ENCODE measurements at places on chromosomes 7 and 10. TPM values are rescaled to one million over a fixed set of nuclear protein-coding genes. Genes with fewer than 3 reads are reported as not detected.

The TIAL1 gene
- total RNA-seq: 175 TPM

DNA sequence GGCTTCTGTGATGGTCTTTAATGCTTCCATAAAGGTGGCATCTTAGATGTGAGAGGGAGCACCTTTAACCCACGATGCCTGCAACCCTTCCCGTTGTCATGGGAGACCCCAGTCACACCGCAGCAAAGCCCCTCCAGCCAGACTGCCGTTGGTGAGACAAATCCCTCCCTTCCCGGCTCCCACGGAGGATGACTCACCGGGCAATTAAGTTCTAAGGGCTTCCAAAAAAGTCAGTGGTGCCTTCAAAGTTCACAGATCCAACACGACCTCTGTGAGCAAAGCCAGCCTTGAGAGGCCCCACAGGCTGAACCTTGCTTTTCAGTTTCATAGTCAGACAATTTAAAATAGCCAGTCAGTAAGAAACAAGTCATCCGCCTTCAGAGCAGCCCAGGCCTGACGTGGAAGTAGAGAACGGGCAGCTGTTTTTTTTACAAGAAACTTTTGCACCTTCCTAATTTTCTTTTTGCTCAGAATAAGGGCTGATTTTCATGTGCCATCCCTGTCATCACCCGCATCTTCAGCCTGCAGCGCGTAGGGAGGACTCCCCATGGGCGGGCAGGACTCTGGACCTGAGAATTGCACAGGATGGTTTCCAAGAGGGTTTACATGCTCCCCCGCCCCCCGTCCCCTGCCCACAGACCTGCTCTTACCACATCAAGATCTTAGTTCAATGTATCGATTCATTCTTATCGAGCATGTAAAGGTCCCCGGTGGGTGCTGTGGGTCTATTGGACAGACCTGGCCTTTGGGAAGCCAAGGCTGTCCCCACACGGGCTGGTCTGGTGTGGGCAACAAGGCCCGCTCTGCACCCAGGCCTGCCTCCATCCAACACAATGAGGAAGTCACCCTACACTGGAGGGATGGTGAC is 333.9 kb downstream of the DNAJB6 start:
- DNase-seq: no peak

DNA sequence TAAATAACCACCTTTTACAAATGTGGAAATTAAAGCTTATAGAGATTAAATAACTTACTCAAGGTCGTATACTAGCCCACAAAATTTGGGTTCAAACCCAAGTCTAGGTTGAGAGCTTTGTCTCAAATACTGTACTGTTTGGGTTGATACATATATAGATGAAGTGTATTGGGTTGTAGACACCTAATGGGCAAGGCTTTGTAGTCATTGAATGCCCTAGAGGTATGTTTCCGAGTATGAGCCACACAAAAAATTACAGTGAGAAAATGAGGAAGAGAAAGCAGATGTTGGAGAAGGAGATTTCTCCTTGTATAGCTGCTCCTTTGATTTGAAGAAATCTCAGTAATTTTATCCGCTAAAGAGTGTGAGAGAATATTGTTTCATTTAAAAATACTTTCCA is 60.6 kb downstream of the C1GALT1 start:
- peak; percentile 32 for DNase-seq

GRCh38 chr7:421136-421991 is 98.3 kb downstream of the PDGFA start:
- DNase-seq: no peak

The PARP12 gene
- 160 TPM for total RNA-seq

The COL1A2 gene
- 0.47 TPM for total RNA-seq

DNA sequence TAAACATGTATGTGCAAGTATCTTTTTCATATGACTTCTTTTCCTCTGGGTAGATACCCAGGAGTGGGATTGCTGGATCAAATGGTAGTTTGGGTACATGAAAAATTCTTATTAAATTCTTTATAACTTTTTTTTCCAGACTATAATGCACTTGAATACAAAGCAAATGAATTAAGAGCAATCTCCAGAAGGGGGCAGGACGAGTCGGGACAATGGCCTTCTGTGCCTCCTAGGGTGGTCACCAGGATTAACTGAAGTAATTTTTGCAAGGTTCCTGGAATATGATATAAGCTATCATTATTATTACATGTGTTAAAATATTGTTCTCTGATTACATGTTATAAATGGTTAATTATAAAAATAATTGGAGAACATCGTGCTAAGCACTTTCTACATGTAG is 127.2 kb downstream of the PPP1R17 start:
- DNase-seq: no peak

DNA sequence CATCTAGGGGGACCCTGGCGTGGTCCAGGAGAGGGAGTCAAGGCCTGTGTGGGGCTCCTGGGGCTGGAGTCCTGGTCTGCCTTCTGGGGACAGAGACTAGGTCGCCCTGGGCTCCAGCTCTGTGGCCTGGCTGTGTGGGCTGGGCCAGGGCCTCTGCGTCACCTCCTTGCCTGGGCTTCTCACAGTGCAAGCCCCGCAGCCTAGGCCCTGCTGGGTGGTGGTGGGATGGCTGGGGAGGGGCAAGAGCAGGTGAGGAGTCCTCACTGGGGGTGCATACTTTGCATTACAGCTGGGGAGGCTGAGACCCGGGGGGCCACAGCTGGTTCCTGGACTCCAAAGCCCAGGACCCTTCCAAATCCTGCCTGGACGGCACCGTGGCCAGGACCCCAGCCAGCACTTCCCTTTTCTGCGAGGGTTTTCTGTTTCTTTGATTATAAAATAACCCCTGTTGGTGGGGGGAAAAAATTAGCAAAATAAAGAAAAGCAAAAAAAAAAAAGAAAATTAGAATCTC is 23.5 kb downstream of the PWWP2B start:
- DNase-seq: peak; percentile 71

- DNase-seq: no peak
These were observed 65.3 kb downstream of the LMBR1 start for GRCh38 chr7:156827587-156828203.

GRCh38 chr7:135740889-135741288 is 7.7 kb downstream of the FAM180A start:
- DNase-seq: no peak

The MEPCE gene
- 90.6 TPM for total RNA-seq

GRCh38 chr10:17125206-17125893 is 4.3 kb downstream of the CUBN start:
- DNase-seq: no peak

DNA sequence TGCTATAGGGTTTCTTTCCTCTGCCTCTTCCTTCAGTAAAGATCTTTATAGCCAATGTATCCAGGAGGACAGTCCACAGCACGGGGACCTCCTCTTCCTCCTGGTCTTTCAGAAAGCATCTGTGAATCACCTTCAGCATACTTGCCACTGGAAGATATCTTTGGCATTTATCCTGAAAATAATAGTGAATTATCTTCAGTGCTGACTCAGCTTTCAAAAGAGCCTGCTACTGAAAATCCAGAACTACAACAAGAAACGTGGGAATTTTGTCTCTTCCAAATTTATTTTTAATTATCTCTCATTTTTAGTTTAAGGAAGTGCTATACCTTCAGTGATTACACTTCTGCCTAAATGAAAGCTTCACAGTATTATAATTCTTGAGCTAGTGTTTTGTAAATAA is 7.6 kb upstream of the UNC5B start:
- DNase-seq: no peak

- DNase-seq: no peak
These were observed 37.2 kb upstream of the GJD4 start for GRCh38 chr10:35567951-35568350.

GRCh38 chr7:157032644-157033482 is 22.4 kb upstream of the MNX1 start:
- no peak for DNase-seq

GRCh38 chr7:41448104-41448503 is 254.8 kb downstream of the INHBA start:
- no peak for DNase-seq

The SPDYE8 gene
- not detected for total RNA-seq

DNA sequence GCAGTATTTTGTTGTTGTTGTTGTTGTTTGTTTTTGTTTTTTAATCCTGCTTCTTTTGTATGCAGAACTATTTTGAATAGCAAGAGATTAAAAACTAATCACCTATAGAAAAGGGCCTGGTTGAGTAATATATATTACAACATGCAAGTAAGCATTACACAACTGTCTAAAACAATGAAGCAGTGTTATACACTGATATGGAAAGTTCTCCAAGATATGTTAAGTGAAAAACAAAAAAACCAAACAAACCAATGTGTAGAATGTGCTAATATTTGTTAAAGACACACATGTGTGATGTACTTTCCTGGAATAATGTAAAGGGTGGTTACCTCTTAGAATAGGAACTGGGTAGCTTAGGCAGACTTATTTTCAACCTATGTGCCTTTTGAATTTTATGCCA is 117.4 kb downstream of the ZNF365 start:
- no peak for DNase-seq

DNA sequence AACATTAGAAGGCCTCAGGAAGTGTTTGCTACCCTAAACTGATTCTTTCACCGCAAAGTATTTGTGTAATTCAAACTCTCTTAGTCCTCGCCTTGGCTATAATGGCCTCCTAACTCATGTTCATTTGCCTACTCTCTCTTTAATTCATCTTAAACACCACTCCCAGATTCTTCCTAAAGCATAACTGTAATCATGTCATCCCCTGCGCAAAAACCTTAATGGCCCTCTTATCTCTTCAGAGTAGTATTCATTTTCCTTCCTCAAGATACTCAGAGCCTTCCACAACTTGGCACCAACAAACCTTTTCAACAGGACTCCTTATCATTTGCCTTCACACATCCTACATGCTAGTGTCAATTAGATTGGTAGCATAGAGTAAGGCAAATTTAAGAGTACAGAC is 42.9 kb downstream of the CSTF2T start:
- no peak for DNase-seq

- DNase-seq: no peak
These were observed 231.3 kb upstream of the CELF2 start for GRCh38 chr10:10786109-10787090.

- DNase-seq: no peak
These were observed 98.4 kb upstream of the FAM3C start for GRCh38 chr7:121494516-121494915.

The IL2RA gene
- 52.7 TPM for total RNA-seq

The HOXA2 gene
- not detected for total RNA-seq

DNA sequence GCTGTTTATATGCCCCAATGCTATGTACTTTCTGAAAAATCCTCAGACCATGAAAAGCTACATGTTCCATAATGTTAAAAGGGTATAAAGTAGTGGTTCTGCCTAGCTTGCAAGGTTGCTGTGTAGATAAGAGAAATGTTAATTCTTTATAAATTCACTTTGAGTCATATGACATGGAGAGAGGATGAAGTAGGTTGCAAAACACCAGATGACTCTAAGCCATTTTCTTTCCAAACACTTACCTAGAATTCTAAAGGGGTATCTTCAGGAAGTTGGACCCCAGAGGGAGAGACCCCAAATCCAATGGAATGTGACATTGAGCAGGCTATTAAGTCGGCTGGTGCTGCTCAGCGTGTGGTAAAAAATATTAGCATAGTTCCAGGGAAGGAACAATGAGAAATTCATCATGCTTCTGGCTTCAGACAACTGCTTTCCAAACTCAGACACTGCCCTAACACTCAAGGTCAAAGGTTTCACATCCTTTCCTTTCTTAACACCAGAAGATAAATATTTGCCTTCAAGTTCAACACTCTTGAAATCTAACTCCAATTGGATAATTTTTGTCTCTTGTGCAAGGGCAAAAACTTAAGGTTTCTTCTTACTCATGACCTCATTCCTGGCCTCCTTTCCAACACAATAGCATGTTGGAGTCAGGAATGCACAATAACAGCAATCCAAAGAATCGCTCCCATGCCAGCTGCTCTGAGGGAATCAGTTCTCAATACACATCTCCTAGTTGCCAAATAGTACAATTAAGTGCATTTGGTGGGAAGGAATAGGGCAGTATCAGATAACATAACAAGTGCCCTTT is 100.7 kb upstream of the AFAP1L2 start:
- no peak for DNase-seq

The CCDC172 gene
- total RNA-seq: not detected

DNA sequence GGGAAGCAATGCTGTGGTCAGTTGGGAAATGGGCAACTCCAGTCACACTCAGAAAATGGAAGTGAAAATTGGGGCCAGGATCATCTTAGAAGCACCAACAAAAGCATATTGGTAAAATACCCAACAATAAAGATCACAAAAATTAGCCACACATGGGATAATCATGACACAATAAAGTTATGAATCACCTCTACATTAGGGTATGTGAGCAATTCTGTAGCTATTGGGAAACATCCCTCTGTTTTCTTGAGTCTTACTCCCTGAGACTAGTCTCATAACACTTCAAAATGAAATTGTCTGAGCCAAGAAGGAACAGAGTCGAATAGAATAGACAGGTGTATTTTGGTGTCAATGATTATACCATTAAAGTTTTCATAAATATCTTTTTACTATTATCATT is 178.3 kb downstream of the DYNC1I1 start:
- no peak for DNase-seq

- no peak for DNase-seq
These were observed 3.2 kb downstream of the HTRA1 start for GRCh38 chr10:122464586-122464985.

The GRID2IP gene
- total RNA-seq: 1.7 TPM

The LRRC18 gene
- not detected for total RNA-seq

DNA sequence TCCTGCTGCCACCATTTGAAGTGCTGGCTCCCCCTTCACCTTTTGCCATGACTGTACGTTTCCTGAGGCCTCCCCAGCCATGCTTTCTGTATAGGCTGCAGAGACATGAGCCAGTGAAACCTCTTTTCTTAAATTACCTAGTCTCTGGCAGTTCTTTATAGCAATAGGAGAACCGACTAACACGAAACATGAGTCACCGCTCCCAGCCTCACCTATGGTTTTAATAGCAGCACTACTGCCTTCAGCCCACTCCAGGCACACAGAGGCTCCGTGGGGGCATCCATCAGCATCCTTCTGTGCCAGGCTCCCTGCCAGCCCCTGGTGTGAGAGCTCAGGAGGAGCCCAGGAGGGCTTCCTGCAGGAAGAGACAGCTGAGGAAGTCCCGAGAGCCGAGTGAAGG is 5.5 kb upstream of the ZNF316 start:
- DNase-seq: no peak

DNA sequence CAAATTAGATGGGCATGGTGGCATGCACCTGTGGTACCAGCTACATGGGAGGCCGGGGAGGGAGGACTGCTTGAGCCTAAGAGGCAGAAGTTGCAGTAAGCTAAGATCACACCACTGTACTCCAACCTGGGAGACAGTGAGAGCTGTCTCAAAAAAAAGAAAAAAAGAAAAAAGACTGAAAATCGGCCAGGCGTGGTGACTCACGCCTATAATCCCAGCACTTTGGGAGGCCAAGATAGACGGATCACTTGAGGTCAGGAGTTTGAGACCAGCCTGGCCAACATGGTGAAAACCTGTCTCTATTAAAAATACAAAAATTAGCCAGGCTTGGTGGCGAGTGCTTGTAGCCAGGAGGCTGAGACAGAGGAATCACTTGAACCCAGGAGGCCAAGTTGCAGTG is 11.9 kb downstream of the RNF216 start:
- DNase-seq: no peak

- no peak for DNase-seq
These were observed 15.6 kb upstream of the ZNF25 start for GRCh38 chr10:37992083-37992482.

GRCh38 chr7:36615852-36616540 is 108.3 kb downstream of the AOAH start:
- no peak for DNase-seq

The TDRD1 gene
- 0.22 TPM for total RNA-seq
